ENCODE measurements at places on chromosomes 11 and 22. TPM values are rescaled to one million over a fixed set of nuclear protein-coding genes. Genes with fewer than 3 reads are reported as not detected.

GRCh38 chr11:12005476-12005875, 3.0 kb downstream of the DKK3 start:
- DNase-seq, result no peak

DNA sequence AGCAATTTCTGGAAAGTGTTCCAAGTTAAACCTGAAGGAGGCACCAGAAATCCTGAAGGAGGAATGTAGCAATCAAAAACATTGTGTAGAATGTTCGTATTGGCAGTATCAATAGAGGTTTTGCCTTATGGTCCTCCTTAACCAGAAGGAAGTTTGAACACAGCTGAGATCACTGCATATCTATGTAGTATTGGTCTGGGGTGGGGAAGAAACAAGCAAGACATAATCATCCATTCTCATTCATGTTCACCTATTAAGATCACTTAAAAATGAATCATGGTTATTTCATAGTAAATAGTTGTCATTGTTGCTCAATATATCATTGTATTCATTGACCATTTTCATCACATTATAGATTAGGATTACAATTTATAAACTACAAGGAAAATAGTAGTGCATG, 160.5 kb downstream of the DDX10 start:
- no peak for DNase-seq

RPUSD4 gene
- 16.1 TPM for total RNA-seq

DNA sequence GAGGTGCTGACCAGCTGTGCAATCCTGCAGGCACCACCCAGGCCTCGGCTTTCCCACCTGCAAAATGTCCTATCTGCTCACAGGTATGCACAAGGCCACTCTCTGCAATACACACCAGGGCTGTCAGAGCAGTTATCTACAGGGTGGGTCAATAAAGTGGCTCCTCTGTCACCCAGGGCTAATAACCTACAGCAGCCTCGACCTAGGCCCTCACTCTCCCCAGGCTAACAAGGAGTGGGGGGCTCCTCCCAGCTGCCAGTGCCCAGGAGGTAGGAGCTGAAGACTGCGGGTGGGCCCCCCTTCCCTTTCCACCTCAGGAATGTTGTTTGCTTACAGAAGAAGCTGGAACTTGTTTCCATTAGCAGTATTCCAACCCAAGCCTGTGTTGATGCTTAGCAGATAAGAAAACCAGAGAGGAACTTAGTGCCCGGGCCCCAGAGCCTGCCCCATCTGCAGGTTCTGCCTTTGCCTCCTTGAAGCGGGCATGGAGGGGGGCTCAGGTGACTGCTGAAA, 26.8 kb downstream of the MYH9 start:
- no peak for DNase-seq

CLDN5 gene
- not detected for total RNA-seq

DNA sequence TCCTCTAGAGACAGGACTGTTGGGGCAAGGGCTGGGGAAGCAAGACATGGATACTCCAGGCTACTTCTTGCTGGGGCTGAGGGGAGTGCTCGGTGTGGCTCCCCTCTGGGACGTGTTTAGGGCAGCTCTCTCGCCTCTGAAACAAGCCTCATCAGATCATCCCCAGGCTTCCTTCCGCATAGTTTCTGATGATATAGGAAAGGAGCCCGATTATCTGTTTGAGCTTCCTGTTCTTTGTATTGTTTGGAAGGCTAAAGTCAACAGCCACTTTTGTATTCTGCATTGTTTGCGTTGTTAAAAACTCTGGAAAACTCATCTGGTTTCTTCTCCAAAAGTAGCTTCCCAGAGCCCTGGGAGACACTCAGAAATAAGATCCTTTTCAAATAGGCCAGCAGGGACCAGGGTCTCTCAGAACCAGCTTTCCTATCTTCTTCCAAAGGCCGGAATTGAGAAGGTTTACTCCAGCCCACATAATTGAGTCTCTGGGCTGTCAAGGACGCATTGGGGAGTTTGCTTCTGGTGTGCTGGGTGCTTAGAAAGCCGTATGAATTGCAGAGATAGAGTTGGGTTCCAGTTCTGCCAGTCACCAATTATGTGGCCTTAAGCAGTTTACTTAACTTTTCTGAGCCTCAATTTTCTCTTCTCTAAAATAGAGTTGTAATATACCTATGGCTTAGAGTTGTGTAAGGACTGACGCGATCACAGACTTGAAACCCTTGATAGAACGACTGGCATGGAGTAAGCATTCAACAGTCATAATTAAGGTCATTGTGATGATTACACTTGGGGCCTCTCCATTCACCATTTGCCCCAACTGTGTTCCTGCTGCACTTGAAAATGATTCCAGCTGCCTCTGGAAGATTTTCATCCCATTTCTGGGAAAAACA, 19.1 kb downstream of the CD44 start:
- no peak for DNase-seq

GRCh38 chr11:8251616-8252295, 11.9 kb downstream of the LMO1 start:
- peak; percentile 54 for DNase-seq

UBQLN3 gene
- 0.13 TPM for total RNA-seq
